ENCODE measurements at places on chromosomes 12 and 14. TPM values are rescaled to one million over a fixed set of nuclear protein-coding genes. Genes with fewer than 3 reads are reported as not detected.

GRCh38 chr12:15698377-15698871 lies 90.8 kb downstream of the EPS8 start:
- H3K4me3 ChIP-seq = no peak overlapping the region
- H3K36me3 ChIP-seq = no peaks in the 10 kb centered on the region
- peaks cover 74% of the 10 kb centered on the region for H3K4me1 ChIP-seq

CD4 gene
- 11.1 TPM for total RNA-seq

- peak within 1 kb of the TSS; percentile 55 for H3K27ac ChIP-seq
- H3K4me3 ChIP-seq = peak within 1 kb of the TSS; percentile 24
- no peaks in the 10 kb centered on the region for H3K4me1 ChIP-seq
- no peak for DNase-seq
- no peaks in the 10 kb centered on the region for H3K36me3 ChIP-seq
These were observed at the start of gene BIN2 for GRCh38 chr12:51323966-51324895. TSS of gene BIN2 (minus strand) at chr12:51324174. CDS start at chr12:51324102, 72 bp downstream.

ZNF410 gene
- 52.3 TPM for total RNA-seq

PPFIA2 gene
- 3.0 TPM for total RNA-seq

PLEKHG7 gene
- 0.41 TPM for total RNA-seq

CD163 gene
- 230 TPM for total RNA-seq

DNA sequence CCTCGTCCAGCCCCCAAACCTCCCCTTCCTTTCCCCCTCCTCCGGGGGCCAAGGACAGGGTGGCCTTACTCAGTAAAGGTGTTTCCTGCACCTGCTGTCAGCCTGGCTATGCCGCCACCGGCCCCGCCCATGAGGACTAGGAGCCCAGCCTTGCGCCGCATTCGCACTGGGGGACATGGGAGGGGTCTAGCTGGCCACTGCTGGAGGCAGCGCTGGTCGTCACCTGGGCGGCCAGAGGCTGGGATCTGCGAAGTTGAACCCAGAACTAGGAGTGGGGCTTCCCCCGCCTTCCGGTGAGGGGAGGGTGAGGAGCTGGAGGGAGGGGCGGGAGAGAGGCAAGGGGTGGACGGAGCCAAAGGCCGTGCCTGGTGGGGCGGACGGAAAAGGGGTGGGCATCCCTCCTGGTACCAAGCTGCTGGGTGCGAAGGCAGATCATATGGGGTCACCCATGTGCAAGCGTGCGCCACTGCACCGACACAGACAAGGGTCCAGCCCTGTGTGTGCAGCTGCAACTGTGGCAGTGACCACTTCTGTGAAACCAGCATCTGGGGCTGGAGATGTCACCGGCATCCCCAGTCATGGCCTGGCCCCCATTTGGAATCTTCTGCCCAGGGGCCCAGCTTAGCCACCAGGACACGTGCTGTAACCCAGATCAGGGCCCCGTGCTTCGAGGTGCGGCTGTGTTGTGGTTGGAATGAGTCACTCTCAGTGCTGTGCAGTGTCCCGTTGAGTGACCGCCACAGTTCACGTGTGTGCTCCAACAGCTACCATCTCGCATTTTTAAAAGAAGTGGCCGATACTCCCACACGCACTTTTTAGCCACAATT lies 8.5 kb downstream of the AMN start:
- no peak overlapping the region for H3K27ac ChIP-seq
- H3K4me3 ChIP-seq = no peak overlapping the region
- no peak for DNase-seq

DNA sequence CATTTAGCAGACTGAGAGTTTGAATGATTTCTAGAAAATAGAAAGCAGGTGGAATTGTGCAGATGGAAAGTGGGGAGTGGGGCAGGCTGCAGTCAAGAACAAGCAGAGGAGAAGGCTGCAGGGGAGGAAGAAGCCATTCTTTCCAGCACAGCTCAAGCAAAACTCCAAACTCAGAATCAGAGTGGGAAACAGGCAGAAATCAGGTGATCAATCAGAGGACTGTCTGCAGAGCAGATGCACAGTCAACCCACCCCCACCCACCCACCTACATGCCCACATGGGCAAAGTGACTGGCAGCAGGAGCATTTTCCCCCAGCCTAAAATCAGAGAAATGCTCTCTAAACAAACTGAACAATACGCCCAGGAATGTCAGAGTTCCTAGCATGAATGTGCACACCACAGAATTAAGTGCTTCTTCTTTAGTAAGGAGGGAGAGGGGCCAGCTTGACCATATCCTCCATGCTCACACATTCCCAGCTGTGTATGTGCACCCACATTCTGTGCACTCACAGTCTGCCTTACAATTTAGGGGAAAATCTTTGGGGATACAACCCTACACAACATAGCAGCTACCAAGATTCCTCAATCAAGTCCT lies 194.1 kb upstream of the PLEKHA5 start:
- H3K36me3 ChIP-seq = no peaks in the 10 kb centered on the region
- no peaks in the 10 kb centered on the region for H3K27me3 ChIP-seq
- H3K27ac ChIP-seq = no peak overlapping the region
- no peaks in the 10 kb centered on the region for H3K4me1 ChIP-seq

DNA sequence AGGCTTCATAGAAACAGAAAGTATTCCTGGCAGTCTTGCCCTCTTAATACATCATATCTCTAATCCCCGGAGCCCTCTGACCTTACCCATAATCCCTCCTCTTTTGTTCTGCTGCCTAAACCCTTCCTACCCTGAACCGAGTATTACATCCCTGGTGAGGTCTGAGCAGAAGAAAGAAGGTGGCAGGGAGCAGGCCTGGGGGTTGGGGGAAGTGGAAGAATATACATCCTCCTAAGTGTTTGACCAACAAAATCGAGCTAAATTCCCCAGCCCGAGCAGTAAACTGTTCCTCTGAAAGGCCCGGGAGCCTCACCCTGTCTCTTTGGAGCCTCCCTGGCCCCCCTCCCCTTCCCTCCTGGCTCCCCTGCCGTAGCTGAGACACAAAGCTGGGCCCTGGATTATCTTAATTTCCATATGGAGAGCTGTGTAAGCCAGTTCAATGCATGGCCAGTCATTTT lies 192.6 kb upstream of the LHX5 start:
- DNase-seq = no peak
- H3K4me3 ChIP-seq = no peak overlapping the region
- H3K27ac ChIP-seq = no peak overlapping the region

GPR135 gene
- total RNA-seq = 5.7 TPM

DNA sequence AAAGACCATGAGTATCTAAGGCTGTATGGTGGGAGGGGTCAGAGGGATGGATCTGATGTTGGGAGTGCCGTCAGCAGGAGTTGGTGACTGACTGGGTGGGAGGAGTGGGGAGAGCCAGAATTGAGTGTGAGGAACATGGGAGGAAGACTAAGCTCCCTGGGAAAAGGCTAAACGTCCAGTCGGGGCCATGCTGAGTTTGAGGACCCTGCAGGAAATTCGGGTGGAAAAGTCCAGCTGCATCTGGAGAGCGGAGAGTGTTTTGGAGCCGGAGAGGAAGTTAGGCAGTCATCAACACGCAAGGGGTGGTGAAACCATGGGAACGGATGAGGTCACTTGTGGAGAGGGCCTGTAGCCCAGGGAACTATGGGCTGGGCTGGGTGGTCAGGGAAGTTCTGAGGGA lies 60.9 kb downstream of the ELK3 start:
- H3K27me3 ChIP-seq = no peaks in the 10 kb centered on the region
- peak; percentile 83 for DNase-seq
- H3K4me3 ChIP-seq = no peak overlapping the region
- H3K27ac ChIP-seq = peak overlapping the region; percentile 61

VSX2 gene
- total RNA-seq = not detected

DAAM1 gene
- total RNA-seq = 67.9 TPM

DNA sequence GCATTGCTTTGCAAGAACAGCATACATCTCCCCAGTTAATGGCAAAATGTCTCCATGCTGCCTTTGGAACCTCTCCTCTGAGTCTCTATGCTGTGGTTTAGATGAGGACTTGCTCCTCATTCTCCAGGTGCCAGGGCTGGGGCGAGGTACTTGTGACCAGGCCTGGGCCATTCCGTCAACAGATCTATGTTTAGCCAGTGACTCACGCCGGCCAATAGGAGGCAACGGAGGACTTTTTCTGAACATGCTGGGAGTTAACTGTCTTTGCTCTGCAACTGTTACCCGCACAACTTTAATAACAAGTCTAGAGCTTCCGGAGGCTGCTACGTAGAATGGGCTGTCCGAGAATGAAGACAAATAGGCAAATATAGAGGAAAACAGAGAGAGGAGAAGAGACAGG lies 214.2 kb downstream of the GLT1D1 start:
- no peak overlapping the region for H3K4me3 ChIP-seq
- H3K4me1 ChIP-seq = no peaks in the 10 kb centered on the region
- H3K36me3 ChIP-seq = no peaks in the 10 kb centered on the region
- no peak overlapping the region for H3K27ac ChIP-seq

GRCh38 chr12:116502989-116503496 lies 56.1 kb upstream of the MAP1LC3B2 start:
- no peak for DNase-seq
- no peak overlapping the region for H3K4me3 ChIP-seq
- H3K27ac ChIP-seq = no peak overlapping the region
- no peaks in the 10 kb centered on the region for H3K36me3 ChIP-seq
- no peaks in the 10 kb centered on the region for H3K27me3 ChIP-seq

FGD6 gene
- total RNA-seq = 47.4 TPM

- H3K27me3 ChIP-seq = no peaks in the 10 kb centered on the region
- H3K36me3 ChIP-seq = no peaks in the 10 kb centered on the region
- no peak overlapping the region for H3K4me3 ChIP-seq
These were observed 2.6 kb downstream of the DLGAP5 start for GRCh38 chr14:55188686-55189295.

MGP gene
- total RNA-seq = 1,489 TPM

SLC5A8 gene
- total RNA-seq = not detected

DNA sequence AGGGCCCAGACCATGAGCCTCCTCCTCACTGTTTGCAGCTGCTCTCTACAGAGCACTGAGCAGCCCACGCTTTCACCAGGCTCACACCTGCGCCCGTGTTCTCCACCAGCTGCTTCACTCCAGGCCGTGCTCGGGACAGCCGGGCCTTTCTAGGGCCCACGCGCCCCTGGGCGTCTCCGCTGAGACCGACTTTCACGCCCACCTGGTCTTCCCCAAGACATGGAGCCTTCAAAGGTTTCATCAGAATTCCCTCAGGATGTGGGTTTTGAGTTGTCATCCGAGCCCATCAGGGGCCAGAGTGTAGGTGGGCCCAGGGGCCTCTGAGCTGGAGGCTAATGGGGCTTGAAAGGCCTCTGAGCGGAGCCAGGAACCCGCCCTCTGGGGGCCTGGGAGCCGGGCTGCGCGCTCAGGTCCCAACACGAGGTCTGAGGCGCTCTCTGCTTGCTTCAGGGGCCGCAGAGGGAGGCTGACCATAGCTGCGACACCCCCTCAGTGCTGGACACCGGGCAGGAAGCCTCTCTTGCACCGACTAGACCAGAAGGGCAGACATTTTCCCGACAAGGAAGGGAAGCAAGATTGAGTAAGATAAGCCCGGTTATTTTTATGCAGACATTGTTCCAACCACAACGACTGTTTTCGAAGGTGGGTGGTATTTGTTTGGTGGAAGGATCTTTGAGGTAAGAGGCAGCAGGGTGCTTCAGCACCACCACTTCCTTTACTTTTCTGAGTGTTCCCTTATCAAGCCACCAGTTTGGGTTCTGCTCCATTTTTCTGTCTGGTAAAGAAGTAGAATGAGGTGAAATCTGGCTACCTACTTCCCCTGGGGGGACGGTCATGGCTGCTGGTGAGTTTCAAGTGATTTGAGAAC lies 125.0 kb upstream of the FUT8 start:
- H3K27me3 ChIP-seq = no peaks in the 10 kb centered on the region
- no peaks in the 10 kb centered on the region for H3K36me3 ChIP-seq
- H3K4me1 ChIP-seq = peaks cover 4% of the 10 kb centered on the region
- no peak for DNase-seq

UNC79 gene
- 0.33 TPM for total RNA-seq

DNA sequence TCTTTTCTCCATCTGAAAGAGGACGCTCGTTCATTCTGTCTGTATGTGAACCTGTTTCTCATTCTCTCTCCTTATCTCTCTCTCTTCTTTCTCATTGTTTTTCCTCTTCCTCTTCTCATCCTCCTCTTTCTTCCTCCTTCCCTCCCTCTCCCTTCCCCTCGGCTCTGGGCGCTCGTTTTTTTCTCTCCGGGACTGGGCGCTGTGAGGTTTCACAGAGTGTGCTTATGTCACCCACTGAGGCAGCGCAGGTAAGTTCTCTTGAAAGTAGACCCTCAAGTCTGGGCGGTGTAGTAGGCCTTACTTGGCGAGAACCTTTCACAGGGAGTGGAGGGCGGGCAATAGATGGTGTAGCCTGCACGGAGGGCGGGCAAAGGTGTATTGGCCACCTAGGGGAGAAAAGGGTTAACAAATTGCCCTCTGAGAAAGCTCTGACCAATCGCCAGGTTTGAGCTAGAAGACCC lies 4.5 kb upstream of the SIX1 start:
- peaks cover 59% of the 10 kb centered on the region for H3K4me1 ChIP-seq
- no peak for DNase-seq
- no peaks in the 10 kb centered on the region for H3K36me3 ChIP-seq
- no peak overlapping the region for H3K4me3 ChIP-seq
- no peak overlapping the region for H3K27ac ChIP-seq

GRCh38 chr14:94707494-94707893 lies 62.4 kb downstream of the GSC start:
- H3K4me1 ChIP-seq = peaks cover under 1% of the 10 kb centered on the region
- H3K36me3 ChIP-seq = no peaks in the 10 kb centered on the region
- no peaks in the 10 kb centered on the region for H3K27me3 ChIP-seq
- no peak overlapping the region for H3K27ac ChIP-seq
- H3K4me3 ChIP-seq = no peak overlapping the region
- DNase-seq = no peak

DNA sequence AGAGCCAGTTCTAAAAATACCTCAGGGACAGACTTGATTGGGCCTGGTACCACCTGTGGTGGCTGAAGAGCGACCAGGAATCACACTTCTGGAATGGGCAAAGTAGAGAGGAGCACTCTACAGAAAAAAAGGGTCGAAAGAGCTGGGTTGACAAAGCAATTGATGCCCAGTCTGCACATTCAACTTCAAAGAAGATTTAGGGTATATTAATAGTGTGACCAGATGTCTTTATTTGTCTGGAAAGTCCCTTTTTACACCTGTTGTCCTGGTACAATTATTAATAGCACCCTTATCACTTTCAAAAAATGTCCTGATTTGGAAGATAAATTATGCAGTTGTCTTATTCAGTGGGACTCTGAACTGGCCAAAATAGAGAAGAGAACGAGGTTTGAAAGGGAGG lies 137.5 kb downstream of the DYRK2 start:
- no peak overlapping the region for H3K4me3 ChIP-seq
- H3K4me1 ChIP-seq = peaks cover 3% of the 10 kb centered on the region
- no peaks in the 10 kb centered on the region for H3K27me3 ChIP-seq
- H3K27ac ChIP-seq = no peak overlapping the region

GRCh38 chr12:120721866-120722265 lies 3.8 kb upstream of the ACADS start:
- no peaks in the 10 kb centered on the region for H3K27me3 ChIP-seq
- peaks cover 27% of the 10 kb centered on the region for H3K4me1 ChIP-seq
- no peak for DNase-seq
- H3K27ac ChIP-seq = peak overlapping the region; percentile 80
- H3K36me3 ChIP-seq = peaks cover 33% of the 10 kb centered on the region

DNA sequence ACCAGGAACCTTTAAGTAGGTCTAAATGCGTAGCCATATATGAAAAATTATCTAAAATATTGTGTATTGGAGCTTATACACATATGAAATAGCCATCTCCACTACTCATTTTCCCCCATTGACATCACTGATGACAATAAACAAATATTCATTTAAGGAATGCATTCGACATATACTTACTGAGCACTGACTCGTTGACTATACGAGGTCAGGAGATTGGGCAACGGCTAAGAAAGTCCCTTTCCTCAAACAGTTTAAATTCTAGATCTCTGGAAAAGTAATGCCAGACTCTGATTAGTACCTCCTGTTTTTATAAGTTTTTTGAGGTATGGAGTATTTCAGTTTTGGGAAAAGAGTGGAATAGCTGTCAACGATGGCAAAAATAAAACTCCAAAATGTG lies 139.4 kb upstream of the DIO2 start:
- no peaks in the 10 kb centered on the region for H3K36me3 ChIP-seq
- H3K4me3 ChIP-seq = no peak overlapping the region
- no peaks in the 10 kb centered on the region for H3K4me1 ChIP-seq
- H3K27ac ChIP-seq = no peak overlapping the region

Measured in sigmoid colon (tissue), 7 donors.